ENCODE measurements at places on chromosomes 2 and 18.
A peak's percentile ranks its signal among the peaks of the same experiment; 100 is the strongest.

DNA sequence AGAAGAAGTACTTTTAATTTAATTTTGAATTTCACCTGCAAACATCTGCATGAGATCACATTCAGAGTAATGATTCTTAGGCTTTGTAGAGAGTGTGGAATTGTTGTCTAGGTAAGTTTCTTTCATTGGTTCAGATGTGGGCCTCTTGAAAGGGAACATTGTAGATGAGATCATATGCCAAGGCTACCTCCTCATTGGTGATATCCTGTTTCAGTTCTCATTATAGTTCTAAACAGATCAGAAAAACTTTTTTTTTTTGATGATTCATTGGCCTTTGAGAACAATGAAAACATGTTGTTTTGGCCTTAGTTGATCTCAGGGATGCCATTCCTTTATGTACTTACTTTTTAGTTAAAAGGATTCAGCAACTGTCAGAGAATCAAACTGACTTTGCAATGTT, 44.5 kb downstream of the EML6 start:
- no peak for DNase-seq

GRCh38 chr2:33134086-33134771, 187.5 kb downstream of the LTBP1 start:
- DNase-seq: peak; percentile 56

DNA sequence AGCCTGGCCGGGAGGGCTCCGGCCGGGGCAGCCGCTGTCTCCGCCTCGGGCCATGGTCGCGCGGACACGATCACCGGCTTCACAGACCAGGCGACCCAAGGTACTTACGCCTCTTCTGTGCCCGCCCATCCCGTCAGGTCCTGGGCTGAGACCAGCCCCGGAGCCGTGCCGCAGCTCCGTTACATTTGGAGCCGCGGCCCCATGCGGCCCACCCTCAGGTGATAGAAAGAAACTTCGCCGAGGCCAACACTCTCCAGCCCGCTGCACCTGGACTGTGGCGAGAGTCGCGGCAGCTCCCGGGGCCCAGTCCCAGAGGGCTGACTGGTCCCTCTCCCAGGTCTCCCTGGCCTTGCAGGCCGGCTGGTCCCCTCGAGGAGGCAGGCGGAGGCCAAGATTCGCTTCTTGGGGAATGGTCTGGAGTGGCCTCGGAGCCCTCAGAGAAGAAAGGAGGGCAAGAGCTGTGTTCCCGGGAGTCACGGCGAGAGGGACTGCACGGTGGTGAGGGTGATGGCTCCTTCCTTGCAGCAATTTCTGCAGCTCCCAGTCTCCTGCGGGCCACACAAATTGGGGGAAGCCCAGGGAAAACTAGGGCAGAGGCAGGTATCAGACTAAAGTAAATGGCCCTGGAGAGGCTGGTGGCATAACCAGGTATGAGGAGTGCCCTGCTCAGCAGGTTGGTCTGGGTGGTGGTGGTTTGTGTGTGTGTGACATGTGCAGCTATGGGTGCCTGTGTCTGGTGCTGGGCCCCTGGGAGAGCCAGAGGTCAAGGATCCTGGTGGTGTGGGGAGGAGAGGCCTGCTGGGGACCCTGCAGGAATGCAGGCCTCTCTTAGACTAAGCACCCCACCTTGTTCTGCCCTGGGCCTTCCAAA, 822 bp downstream of the GDF7 start:
- peak; percentile 51 for DNase-seq

- DNase-seq: no peak
Measured at GRCh38 chr2:11762799-11763461, 16.5 kb downstream of the LPIN1 start.

- DNase-seq: no peak
Measured at GRCh38 chr2:20023688-20024087, 11.2 kb upstream of the MATN3 start.

- DNase-seq: no peak
Measured at GRCh38 chr2:191500566-191500883, 177.4 kb upstream of the NABP1 start.

GRCh38 chr2:172259827-172260226, 157.1 kb upstream of the DLX2 start:
- no peak for DNase-seq

DNA sequence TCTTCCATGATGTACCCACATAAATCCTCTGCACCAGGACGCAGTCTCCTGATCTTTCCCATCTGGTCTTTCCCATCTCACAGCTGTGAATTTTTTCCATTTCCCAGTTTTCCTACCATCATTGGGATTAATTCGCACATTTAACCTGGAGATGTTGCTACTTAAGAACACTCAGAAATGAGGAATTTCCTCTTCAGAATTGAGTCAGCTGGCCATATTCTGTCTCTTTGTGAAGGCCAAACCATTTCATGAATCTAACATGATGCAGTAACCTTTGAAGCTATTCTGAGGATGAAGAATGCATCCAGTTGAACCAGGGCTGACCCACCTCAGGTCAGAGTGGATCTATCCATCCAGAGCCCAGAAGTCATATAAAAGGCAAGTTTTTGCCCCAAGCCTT, 326.8 kb downstream of the SETBP1 start:
- DNase-seq: no peak

DNA sequence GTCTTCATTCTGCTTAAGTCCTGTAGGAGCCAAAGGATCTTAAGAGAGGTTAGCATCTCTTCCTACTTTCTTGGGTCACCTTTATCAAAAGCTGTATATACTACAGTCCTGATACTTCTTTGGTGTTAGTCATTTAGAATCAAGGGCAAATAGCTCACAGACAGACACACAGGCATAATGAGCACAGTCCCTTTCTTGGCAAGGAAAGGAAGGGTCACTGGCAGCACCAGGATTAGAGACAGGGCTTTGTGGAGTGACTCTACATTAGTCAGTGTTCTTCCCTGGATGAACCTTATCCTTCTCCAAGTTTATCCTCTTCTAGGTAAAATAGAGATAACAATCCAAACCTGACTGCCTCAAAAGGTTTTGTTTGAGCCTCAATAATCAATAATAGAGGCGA, 40.0 kb upstream of the NCKAP5 start:
- no peak for DNase-seq

- no peak for DNase-seq
Measured at GRCh38 chr2:157046396-157046795, 211.1 kb upstream of the GALNT5 start.

- DNase-seq: no peak
Measured at GRCh38 chr18:69383186-69383585, 17.5 kb upstream of the DOK6 start.

DNA sequence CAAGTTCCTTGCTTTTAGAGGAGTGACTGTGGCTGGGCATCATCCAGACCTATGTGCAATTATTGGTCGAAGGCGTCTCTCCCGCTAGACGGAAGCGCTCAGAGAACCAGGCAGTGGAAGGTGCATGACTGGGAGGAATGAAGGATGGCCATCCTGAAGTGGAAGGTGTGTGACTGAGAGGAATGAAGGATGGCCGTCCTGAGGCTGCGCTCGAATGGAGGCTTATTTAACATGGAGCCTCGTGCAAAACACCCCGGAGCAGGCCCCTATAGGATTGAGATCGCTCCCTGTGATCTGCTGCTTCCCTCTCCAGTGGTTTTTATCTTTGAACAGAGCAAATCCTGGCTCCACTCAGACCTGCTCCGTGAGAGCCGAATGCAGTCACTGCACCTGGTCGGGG, 140.2 kb upstream of the ID2 start:
- DNase-seq: peak; percentile 26
